ENCODE measurements at places on chromosomes 6 and 20.
A peak's percentile ranks its signal among the peaks of the same experiment; 100 is the strongest.

DNA sequence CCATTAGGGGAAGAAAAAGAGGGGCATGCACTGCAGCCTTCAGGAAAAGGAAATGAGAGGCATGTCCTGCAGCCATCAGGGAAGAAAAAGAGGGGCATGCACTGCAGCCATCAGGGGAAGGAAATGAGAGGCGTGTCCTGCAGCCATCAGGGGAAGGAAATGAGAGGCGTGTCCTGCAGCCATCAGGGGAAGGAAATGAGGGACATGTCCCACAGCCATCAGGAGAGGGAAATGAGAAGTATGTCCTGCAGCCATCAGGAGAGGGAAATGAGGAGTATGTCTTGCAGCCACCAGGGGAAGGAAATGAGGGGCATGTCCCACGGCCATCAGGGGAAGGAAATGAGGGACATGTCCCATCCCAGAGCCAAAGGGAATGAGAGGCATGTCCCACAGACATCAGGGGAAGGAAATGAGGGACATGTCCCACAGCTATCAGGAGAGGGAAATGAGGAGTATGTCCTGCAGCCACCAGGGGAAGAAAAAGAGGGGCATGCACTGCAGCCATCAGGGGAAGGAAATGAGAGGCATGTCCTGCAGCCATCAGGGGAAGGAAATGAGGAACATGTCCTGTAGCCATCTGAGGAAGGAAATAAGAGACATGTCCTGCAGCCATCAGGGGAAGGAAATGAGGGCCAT is 52.0 kb downstream of the PSMB1 start:
- no peak for DNase-seq

- DNase-seq = peak; percentile 22
Observed at GRCh38 chr6:152232501-152233151, 404.5 kb downstream of the SYNE1 start.

DNA sequence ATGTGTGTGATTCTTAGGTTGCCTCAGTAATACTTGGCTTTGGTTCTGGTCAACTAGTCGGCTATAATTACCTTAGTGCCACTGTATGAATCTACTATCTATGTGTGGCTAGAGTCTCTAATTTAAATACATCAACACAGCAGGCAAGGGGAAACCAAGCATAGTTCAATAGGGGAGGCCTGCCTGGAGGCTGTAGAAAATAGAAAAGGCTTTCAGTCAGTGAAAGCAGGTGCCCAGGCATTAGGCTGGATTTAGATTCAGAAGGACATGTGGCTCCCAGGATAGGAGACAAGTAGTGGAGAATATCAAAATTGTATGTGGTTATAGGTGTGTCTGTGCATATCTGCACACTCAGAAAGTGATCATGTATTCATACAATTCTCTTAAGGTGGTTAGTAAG is 115.1 kb upstream of the LAMP5 start:
- no peak for DNase-seq

DNA sequence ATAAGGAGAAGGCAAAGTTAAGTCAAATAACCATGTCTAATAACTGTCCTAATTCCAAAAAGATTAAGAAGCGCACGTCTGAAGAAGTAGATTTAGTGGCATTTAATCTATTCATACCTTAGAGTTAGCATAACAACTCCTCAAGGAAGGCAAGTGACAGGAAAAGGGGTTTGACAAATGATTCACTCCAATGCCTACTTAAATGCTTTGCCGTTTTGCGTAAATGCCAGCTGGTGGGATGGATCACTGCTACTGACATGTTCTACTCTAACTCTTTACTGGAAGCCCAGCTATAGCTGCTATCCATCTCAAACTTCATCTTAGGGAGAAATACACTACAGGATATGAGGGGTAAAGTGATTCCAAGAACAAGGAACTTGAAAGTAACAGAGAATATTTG is 347.3 kb upstream of the RUNX2 start:
- no peak for DNase-seq

GRCh38 chr6:133223452-133224029 is 17.6 kb upstream of the EYA4 start:
- no peak for DNase-seq

DNA sequence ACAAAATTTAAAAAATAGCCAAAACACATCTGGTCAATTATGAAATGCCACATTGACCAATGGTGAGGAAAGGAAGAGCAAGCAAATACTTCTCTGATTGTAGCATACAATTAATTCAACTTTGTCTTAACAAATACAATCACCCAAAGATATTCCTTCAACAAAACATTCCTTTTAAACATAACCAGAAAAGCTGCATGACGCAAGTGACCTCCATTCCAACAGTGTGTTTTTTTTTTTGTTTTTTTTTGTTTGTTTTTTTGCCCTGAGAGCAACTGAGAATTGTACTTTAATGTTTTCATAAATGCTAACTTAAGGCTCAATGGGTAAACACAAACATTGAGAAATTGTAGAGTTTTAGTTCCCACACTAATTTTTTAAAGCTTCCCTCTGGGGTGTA is 184.4 kb downstream of the PTPRK start:
- no peak for DNase-seq

- DNase-seq = no peak
Observed at GRCh38 chr6:138586638-138587037, 87.3 kb upstream of the NHSL1 start.

- DNase-seq = no peak
Observed at GRCh38 chr6:80282913-80283554, 176.6 kb downstream of the BCKDHB start.

DNA sequence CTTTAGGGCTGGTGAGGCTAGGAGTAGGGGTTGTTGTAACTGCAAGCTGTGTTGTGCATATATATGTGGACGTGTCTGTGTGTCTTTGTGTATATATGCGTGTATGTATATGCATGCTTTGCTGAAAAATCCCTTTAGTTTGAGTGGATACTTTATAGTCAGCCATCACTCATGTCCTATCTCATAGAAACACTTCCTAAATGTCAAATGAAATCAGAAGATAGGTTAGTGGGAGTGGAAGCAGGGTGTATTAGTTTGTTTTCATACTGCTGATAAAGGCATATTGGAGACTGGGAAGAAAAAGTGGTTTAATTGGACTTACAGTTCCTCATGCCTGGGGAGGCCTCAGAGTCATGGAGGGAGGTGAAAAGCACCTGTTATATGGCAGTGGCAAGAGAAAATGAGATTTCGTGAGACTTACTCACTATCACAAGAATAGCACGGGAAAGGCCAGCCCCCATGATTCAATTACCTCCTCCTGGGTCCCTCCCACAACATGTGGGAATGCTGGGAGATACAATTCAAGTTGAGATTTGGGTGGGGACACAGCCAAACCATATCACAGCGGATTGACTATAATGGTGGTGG is 131.1 kb downstream of the JARID2 start:
- no peak for DNase-seq

DNA sequence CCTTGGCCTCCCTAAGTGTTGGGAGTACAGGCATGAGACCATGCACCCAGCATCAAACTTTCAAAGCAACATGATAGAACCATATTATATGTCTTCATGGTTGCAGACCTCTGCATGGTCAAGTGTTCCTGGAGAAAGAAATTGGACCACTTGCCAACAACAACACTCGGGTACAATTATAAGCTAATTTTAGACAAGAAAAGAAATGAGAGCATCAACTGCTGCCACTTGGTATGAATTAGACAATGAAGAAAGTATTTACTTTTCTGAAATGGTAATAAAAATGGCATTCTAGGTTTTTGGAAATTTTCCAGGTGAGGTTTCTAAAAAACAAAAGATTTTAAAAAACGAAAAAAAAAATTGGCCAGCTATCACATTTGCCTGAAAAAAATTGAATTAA is 7.7 kb upstream of the PM20D2 start:
- DNase-seq = no peak

DNA sequence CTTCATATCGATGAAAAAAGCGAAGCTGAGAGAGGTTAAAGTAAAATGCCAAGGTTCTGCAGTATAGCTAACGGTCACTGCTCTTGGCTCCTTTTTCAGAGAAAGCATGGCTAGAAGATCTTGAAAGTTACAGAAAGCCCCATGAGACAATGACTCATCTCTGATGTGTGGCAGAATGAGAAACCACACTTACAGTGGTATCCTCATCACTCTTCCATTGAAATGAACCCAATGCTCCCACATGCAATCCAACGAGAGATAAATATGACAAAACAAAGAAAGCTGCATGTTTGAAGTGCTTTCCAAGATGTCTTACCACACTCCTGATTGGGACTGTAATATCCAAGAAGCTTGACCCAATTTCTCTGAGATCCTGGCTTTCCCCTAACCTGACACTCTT is 694.9 kb downstream of the PRKN start:
- peak; percentile 1 for DNase-seq

DNA sequence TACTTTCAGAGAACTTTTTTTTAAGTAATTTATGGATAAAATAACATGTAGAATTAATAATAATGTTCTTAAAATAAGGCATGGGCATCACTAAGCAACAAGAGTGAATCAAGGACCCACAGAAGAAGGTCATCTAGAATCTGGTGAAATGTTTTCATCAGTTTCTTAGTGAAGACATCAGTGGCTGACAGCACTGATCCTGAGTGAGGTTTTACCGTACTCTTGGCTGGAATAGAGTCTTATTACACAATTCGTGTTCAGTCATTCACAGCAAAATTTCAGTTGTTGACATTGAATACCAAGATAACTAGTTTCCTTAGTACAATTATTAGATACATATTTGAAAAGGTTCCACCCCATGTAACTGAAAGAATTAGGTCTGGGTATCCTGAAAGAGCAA is 140.4 kb downstream of the C6orf58 start:
- no peak for DNase-seq

GRCh38 chr6:33628401-33628964 is 7.4 kb downstream of the ITPR3 start:
- DNase-seq = no peak

DNA sequence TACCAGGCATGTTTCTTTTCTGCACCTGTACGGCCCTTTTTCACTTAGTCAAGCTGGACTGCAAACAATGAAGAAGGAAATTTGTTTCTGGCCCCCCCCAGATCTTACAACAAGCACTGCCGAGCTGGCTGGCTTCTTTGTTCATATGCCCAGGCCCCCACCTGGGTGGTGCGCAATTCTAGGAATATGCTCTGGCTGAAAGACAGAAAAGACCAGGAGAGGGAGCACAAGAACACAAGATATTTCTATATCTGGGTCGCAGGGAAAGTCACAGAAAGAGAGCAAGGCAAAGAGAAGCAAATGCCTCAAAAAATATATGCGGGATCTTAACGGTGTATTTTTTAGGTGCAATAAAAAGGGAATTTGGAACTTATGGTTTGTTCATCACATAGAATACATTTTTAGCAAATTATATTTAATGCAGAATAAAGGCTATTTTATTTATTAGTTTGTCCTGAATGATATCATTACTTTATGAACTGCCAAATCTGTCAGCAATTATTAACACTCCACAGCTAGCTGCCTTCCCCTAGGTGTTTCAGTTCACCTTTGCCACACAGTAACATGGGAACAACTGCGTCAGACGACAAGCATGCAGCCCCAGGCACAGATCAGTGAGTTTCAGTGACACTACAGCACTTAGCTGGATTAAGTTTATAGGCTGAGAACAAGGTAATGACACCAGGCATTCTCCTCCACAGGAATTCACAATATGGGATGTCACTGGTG is 76.5 kb downstream of the GJA10 start:
- peak; percentile 71 for DNase-seq

GRCh38 chr6:6652932-6653331 is 64.4 kb downstream of the LY86 start:
- DNase-seq = no peak

DNA sequence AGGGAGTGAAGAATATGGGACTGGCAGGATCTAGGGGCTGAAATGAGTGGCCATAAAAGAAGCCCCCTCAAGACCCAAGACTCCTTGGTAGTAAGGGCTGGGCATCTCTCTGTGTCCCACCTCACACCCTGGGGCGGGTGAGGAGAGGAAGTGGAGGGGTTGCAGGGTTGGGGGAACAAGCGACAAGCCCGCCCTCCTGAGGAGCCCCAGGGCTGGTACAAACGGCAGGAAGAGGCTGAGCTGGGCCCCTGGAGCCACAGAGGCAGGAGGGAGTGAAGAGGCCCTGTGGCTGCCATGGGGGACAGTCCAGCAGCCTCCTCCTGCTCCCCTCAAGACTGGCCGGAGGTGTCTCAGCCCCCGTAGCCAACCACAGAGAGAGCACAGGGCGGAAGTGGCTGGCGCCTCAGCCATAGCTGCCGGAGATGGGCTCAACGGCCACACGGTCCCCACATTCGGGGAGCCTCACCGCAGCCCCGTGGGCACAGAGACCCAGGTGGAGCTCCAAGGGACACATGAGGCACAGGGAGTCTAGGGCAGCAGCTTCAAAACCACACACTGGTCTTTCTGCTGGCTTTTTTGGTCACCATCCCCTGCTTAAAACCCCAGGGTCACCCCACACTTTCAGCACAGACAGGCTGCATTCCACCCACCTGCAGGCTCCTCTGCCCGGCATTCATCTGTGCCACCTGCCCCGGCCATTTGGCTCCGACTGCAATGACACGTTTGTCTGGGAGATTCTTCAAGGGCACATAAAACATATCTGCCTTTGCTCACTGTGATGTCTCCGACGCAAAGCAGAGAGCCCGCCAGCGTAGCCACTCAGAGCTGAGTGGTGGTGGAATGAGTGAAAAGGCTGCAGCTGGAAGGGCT is 524 bp downstream of the C20orf203 start:
- no peak for DNase-seq

DNA sequence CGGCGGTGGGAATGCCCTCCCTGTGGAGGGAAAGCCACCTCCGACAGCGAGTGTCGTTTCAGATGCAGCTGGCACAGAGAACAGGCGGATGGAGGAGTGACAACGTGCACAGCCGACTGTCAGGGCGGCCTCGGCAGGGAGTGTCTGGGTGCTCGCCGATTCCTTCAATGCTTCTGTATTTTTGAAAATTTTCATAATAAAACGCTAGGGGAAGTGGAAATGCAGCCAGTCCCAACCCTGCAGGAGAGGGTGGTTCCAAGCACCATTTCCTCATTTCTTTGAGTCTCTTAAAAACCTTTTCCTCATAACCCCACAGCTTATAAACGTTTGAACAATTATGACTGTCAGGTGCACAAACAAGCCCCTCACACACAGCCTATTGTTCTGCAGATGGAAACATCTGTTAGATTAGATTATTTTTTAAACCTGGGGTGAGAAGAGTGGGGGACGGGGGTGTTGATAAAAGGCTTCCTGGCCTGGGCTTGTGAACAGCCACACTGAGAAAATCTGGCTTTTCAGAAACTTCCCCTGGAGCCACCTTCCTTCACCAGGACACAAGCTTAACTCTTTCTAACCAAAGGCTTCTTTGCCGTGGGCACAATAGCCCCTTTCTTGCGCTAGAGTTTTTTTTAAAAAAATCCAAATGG is 228.9 kb downstream of the ANKRD60 start:
- DNase-seq = no peak

DNA sequence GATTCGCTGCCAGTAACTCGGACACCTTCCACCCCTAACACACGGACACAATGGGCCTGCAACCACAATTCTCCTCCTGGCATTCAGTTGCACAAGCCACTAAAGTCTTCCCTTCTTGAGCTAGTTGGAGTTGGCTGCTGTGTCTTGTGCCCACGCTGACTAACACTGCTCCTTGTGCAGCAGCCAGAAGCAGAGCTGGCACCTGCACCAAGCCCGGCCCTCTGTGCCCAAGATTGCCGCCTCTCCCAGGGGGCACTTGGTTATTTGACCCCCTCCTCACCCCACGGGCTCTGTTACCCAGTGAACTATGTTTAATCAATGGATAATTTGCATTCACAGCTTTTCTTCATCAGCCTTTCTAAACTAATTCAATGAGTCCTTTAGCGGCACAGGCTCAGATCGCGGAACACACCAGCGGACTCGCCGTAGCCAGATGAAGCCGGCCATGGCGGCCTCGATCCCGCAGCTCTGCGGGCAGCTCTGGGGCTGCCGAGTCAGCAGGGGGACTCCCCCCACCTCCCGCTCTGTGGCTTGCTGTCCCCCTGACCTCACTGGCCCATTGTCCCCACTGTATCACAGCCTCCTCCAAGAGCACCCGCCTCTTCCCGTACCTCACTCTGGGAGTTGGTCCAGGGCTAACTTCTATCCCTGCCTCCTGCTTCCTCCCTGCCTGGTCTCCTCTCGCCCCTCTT is 94.8 kb upstream of the AFDN start:
- DNase-seq = no peak

Measured in ELR (cell line).